ENCODE measurements at places on chromosomes 4 and X. TPM values are rescaled to one million over a fixed set of nuclear protein-coding genes. Genes with fewer than 3 reads are reported as not detected.
A peak's percentile ranks its signal among the peaks of the same experiment; 100 is the strongest.

DNA sequence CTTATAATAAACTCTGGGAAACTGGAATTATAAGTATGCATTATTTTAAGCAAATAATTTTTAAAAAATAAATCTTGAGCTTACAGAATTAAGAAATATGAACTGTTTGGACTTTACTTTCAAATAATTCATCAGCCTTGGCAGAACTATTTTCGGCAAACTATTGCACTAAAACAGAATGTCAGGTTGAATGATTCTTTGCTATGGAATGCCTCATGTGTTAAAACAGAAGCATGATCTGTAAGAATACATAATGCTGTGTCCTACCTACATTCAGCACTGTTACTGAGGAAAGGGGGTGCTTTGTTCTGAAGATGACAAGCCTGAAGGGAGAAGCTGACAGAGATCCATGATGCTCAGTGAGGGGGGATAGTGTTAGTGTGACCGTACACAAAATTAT, 55.6 kb upstream of the EXOC1L start:
- H3K27me3 ChIP-seq, result no peaks in the 10 kb centered on the region
- H3K4me3 ChIP-seq, result no peak overlapping the region
- DNase-seq, result no peak
- no peaks in the 10 kb centered on the region for H3K36me3 ChIP-seq
- H3K27ac ChIP-seq, result no peak overlapping the region
- no peaks in the 10 kb centered on the region for H3K4me1 ChIP-seq

- no peaks in the 10 kb centered on the region for H3K27me3 ChIP-seq
- H3K27ac ChIP-seq, result no peak overlapping the region
- peaks cover 8% of the 10 kb centered on the region for H3K4me1 ChIP-seq
- no peak overlapping the region for H3K4me3 ChIP-seq
Measured at GRCh38 chr4:53732661-53733060, 141.4 kb upstream of the LNX1 start.

DNA sequence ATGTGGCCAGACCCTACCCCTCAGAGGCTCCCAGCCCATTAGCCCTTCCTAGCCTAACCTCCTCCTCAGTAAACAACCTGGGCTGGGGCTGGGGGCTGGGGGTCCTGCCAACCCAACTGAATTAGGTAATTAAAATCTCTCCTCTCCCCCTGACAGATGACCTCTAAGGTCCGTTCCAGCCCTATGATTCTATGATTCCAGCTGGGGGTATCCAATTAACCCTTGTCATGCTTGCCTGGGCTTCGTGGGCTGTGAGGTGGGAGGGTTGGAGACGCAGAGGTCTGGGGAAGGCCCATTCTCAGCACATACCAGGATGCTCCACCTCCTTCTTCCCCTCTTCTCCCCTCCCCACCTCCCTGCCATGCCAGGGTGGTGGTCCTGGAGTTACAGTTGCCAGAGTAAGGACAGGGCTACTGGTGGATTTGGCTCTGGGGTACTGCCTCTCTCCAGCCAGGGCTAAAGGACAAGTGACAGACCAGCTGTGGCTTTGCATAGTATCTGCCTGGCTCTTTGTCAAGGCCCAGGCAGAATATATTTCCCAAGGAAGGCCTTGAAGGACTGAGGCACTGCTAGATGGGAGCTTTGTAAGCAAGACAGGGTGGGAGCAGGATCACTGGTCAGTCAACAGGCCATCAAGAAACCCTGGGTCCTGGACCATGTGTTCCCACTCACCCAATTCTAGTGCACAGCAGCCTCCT, 82.1 kb downstream of the EFNB1 start:
- H3K4me1 ChIP-seq, result peaks cover 6% of the 10 kb centered on the region
- H3K27me3 ChIP-seq, result no peaks in the 10 kb centered on the region
- H3K4me3 ChIP-seq, result no peak overlapping the region
- H3K36me3 ChIP-seq, result no peaks in the 10 kb centered on the region
- no peak for DNase-seq

- no peak overlapping the region for H3K27ac ChIP-seq
- no peaks in the 10 kb centered on the region for H3K36me3 ChIP-seq
- no peak overlapping the region for H3K4me3 ChIP-seq
- no peaks in the 10 kb centered on the region for H3K4me1 ChIP-seq
- DNase-seq, result no peak
Measured at GRCh38 chrX:2548711-2549423, 48.1 kb upstream of the DHRSX start.

DNA sequence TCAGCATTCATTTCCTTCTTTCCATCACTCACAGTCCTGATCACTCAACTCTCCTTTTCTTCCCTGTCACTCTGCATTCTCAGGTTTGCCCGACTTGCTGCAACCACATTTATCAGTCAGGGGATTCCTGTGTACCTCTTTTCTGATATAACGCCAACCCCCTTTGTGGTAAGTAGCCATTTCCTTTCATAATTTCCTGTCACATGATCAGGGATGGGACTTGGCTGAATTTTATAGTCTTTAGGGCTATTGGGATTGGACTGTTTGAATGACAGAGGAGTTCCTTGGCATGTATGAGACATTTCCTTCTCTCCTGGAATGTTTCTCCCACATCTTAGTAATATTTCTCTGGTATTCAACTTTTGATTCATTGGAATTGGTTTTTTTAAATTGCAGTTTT, 11.0 kb downstream of the PGM2 start:
- peaks cover 90% of the 10 kb centered on the region for H3K36me3 ChIP-seq
- no peak for DNase-seq
- H3K4me3 ChIP-seq, result no peak overlapping the region
- peak overlapping the region; percentile 19 for H3K27ac ChIP-seq
- H3K4me1 ChIP-seq, result peaks cover 7% of the 10 kb centered on the region

GRCh38 chr4:59904331-59904730, 1295.8 kb upstream of the ADGRL3 start:
- no peaks in the 10 kb centered on the region for H3K36me3 ChIP-seq
- no peak overlapping the region for H3K27ac ChIP-seq
- DNase-seq, result no peak

DNA sequence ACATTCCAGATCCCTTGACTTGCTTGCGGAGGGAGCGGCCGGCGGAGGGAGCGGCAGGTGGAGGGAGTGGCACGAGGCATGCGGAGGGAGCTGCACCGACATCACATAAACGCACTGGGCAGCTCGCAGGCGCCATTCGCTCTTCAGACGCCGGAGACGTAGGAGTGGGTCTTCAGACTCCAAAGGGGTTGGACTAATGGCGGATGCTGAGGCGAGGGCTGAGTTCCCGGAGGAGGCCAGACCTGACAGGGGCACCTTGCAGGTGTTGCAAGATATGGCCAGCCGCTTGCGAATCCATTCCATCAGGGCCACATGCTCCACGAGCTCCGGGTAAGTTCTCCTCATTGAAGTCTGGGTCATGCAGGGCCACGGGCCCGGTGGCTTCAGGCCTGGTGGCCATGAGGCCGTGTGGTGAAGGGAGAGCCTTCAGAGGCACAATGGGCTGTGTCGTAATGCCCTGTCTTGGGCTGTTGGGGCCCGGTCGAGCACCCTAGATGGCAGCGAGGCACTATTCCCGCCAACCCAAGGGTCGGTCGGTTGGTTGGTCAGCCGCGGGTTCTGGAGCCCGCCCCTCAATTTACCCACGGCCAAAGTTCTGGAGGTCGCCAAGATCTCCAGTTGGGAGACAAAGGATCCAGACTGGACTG, at the start of gene TKTL1:
TSS of gene TKTL1 (plus strand) at position 132 of the 647 bp plus-strand sequence. CDS start at position 197, 65 bp downstream.
- H3K4me1 ChIP-seq, result no peaks in the 10 kb centered on the region
- DNase-seq, result no peak
- no peak within 1 kb of the TSS for H3K4me3 ChIP-seq
- no peaks in the 10 kb centered on the region for H3K36me3 ChIP-seq

GRCh38 chr4:18252052-18252451, 230.5 kb upstream of the LCORL start:
- H3K27ac ChIP-seq, result no peak overlapping the region
- H3K27me3 ChIP-seq, result no peaks in the 10 kb centered on the region
- no peak overlapping the region for H3K4me3 ChIP-seq

The CRLF2 gene
- 0.41 TPM for total RNA-seq

The GALNTL6 gene
- 0.14 TPM for total RNA-seq

Measured in sigmoid colon (tissue), 7 donors.